Mesenteric fat pad (tissue), 1 donor: ENCODE measurements at places on chromosomes 5 and 9. TPM values are rescaled to one million over a fixed set of nuclear protein-coding genes. Genes with fewer than 3 reads are reported as not detected.

DNA sequence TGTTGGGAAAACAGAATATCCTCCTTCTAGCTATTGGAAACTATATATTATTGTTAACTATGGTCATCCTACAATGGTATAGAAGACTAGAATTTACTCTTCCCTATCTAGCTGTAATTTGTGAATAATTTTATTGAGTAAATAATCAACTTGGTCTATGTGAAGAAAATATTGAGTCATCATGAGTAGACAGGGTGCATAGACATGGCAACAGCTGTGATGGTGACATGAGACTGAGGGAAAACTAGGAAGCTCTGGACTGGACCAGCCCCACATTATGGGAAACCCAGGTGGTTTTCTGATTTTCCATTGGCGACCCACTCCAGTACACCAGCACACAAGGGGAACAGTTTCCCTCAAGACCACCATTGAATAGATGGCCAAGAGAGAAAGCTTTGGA is 95.0 kb downstream of the APBA1 start:
- DNase-seq, result no peak

DNA sequence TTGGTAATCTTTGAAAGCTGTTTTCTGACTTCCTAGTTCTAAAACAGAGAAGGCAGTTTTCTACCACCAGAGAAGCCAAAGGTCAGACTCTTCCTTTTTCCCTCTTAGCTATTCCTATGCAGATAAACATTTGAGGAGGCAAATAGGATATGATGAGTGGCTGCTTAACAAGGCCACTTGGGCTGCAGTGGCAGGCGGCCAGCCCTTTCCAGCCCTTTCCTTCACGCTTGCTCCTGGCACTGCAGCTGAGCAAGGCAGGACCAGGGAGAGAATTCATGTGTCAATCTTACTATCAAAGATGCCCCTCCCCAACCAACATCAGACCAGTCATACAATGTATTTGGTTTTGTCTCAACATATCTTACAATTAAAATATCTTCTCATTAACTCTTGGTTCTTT is 36.8 kb upstream of the RNF38 start:
- DNase-seq, result no peak

GRCh38 chr5:82046276-82046647 is 74.4 kb downstream of the ATG10 start:
- DNase-seq, result no peak

DNA sequence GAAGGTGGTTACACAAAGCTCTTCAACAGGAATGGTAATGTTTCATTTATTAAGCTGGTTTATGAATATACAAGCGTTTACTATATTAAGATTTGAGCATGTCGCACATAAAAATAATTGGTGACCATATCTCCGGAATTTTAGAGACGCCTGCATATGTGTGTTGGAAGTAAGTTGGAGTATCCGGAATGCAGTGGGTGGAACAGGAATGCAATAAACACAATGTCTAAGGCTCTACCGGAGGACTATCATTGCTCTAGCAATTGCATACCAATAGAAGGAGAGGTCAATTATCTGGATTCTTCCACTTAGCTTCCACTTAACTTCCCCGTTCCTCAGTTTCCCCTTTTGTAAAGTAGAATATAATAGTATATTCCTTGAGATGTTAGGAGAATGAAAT is 1.1 kb upstream of the CEP78 start:
- DNase-seq, result no peak

GRCh38 chr9:8074713-8075286 is 275.2 kb upstream of the DMAC1 start:
- DNase-seq, result no peak

DNA sequence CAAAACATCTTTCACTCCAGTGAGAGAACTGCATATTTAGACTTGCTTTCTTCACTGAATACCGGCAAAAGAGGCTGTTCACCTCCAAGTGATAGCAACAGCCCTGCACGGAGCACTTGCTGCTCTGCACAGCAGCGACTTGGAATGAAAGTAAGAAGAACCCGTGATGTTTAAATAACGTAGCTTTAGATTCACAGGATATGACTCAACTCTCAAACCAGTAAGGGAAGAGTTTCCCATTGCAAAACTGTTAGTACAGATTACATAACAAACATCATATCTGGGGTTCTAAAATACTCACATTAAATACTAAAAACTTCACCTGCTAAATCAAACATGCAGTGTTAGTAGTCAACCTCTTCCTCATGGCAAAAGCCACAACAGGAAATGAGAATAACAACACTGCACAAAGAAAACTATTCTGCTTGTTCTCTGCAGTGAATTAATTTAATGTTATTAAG is 203.4 kb downstream of the MCTP1 start:
- no peak for DNase-seq

GRCh38 chr5:44360919-44361318 is 28.3 kb downstream of the FGF10 start:
- no peak for DNase-seq

DNA sequence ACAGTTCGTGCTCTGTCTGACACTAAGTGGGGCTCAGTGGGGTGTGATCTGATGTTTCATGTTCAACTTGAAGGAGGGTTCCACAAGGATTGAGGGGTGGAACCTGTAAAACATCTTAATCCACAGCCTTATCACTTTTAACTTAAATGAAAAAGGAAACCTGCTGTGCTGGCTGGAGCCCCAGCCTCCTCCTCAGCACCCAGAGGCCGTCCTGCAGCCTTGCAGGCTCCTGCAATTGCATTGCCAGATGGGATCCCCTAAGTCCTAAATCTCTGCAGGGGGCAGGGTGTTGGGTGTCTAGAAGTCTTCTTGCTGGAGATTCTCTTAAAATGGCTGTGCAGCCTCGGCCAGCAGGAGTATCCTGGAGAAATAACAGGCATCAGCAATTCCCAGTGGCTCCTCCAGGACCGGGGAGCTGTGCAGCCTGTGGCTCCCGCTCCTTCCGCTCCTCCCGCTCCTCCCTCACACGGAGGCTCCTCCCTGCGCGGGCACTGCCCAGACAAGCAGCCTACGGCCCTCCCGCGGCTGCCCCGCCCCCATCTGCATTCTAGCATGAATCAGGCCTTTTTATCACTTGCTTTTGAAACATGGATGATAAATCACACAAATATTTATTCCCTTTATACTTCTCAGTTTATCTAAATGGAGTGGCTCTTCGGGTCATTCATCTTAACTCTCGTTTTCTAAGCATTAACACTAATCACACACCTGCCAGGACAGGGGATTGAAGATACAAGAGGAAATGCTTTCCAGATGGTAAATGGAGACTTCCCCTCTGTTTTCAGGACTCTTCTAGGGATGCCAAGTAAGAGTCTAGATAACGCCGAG is 131.0 kb downstream of the ADAMTS16 start:
- no peak for DNase-seq

DNA sequence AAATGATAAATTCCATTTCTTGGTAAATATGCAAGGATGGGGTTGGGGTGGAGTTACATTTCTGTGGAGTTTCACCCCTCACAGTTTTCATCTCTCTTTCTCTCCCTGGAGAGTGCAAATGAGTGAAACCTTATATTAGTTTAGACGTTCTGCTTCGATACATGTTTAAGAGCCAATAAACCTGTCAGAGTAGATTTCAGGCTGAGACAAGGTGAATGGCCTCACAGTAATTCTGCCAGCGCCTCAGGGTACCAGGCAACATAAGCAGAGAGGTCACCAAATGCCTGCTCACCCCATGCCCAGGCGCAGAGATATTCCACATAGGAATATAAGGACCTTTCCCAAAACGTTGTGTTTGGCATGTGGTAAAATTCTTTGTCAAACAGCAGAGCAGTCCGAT is 154.9 kb upstream of the VLDLR start:
- DNase-seq, result no peak

- no peak for DNase-seq
Measured at GRCh38 chr9:7433508-7434292, 365.9 kb downstream of the DMAC1 start.

DNA sequence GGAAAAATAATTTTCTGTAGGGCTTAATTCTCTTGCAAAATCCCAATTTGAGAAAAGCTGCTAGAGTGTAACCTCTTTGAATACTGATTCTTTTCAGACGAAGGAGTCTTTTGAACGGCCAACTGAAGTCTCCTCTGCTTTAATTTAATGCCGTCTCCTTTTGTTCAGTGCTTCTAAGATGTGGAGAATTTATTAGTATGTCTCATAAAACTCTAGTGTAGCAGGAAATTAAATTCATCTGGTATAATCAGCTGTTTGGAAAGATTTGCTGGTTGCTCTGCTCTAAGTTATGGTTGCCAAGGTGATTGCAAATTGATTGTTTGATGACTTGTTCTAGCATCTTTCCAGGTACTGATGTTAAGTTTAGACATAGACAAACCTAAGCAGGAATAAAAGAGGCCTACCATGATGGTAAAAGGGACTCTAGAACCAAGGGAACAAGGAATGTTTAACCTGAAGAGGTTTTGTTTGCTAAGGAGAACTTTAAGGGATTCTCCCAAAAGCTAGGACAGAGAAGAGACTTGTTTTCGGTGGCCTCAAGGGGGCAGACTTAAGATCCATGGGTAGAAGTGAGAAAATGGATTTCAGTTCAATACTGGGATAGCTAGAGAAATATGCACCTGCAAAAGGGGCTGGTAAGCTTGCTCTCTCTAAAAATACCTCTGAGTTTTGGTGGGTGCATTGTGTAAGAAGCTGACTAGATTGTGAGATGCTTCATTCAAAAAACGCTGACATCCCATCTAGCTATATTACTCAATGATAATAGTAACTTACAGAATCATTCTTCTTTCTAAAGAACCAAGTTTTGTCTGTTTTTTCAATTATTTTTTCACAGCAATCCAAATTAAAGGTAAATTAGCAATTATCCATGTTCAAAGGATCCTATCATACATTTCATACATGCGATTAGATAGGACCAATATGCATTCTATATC is 5.7 kb upstream of the ADRB2 start:
- no peak for DNase-seq

DNA sequence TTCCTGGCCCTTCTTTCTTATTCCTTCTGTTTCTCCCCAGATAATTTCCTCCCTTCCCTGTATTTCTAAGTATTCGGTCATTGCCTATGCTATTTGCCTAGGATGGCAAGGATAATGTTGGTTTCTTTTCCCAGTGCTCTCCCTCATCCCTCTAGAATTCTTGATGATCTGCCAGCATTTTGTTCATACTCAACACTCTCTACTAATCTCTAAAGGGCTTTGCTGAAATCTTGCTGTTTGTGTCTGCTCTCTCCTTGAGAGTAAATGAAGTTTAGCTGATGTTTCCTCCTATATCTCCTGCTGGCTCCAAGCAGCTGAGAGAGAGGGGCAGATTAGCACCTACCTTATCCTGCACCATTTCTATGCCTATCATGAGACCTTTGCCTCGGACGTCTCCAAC is 38.1 kb downstream of the AGXT2 start:
- no peak for DNase-seq

DNA sequence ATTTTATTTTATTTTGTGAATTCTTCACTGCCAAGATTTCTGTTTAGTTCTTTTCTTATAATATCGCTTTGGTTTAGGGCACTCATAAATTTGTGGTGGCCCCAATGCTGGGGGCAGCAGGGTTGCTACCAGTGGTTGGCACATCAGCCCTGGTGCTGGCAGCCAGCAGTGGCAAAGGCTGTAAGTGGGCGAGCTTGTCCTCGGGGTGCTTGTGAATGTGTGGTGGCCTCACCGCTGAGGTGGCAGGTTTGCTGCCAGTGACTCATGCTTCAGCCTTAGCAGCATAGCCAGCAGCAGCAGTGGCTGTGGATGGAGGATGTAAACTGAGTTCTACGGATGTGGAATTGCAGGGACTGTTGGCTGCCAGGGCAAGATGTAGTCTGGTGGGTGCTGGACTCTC is 262.9 kb upstream of the DMAC1 start:
- no peak for DNase-seq

GRCh38 chr5:56807679-56808078 is 7.7 kb upstream of the MAP3K1 start:
- DNase-seq, result no peak

DNA sequence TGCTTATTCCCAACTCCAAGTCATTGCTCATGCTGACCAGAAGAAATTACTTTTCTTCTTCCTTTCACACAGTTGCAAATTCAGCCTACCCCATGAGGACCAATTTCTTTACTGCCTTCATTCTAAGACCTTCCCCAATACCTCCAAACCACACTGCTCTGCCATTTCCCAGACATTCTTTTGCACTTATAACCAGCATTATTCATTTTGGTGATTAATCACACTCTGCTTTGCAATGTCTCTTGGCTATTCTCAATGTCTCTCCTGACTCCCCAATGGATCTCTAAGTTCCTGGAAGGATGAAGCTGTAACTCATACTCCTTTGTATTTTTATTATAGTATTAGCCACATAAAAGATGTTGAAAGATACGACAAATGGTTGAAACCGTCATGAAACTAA is 105.7 kb upstream of the RANBP3L start:
- DNase-seq, result no peak

DNA sequence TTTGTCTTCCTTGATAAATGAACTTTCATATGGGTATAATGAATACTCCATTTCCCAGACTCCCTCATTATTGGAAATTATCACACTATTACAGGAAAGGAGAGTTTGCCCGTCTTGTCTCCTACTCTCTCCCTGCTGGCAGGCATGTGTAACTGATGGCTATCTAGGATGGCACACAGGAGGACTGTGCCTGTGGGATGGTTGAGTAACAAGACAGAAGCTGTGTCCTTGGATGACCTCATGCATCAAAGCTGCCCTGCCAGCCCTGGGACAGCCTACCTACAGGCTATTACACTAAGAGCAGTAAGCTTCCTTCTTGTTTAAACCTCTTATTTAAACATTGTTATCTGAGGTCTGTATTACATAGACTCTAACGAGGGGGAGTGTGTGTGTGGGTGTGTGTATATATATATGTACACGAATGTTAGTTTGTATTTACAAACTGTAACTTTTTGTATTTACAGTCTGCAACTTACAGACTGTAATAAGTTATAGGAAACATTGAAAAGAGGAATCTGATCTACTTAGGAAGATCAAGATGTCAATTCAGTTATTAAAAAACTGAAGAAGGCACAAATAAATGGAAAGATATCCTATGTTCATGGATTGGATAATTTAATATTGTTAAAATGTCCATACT is 247.6 kb upstream of the ACO1 start:
- no peak for DNase-seq

- no peak for DNase-seq
Measured at GRCh38 chr5:122933956-122934355, 88.5 kb downstream of the SNX24 start.

- no peak for DNase-seq
Measured at GRCh38 chr9:97627624-97628023, 5.5 kb downstream of the TSTD2 start.

The IFNA8 gene
- total RNA-seq, result not detected

The PCDHGA7 gene
- 1.9 TPM for total RNA-seq

The CATSPER3 gene
- total RNA-seq, result 0.61 TPM

The ADAMTS12 gene
- total RNA-seq, result 41.2 TPM

The CXCL14 gene
- total RNA-seq, result 26.6 TPM

The PCDHB15 gene
- 3.4 TPM for total RNA-seq

The ACOT12 gene
- total RNA-seq, result not detected

The DNAJC18 gene
- 8.4 TPM for total RNA-seq
